Activated CD4-positive, alpha-beta T cell treated with anti-CD3 and anti-CD28 coated beads, Interleukin-2, amount 10 ng/mL, durations not matched to agents 7 days and 5 days (primary cell): ENCODE measurements at places on chromosomes 12 and 14.

DNA sequence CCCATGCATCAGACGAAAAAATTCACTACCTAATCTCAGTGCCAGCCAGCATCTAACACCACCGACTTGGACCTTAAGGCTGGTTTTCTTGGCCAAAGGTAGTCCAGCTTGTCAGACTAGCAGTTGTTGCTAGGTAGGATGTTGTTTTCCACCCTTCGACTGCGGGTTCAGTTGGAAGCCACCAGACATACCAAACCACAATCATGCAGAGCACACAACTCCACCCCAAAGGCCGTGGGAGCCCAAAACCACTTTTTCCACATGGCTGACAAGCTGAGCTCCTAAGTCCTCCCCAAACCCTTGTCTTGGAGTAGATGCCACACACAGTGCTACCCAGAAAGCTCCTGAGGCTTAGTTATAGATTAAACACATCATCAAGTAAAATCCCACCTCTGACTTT lies 46.8 kb downstream of the LRIG3 start:
- DNase-seq: no peak

DNA sequence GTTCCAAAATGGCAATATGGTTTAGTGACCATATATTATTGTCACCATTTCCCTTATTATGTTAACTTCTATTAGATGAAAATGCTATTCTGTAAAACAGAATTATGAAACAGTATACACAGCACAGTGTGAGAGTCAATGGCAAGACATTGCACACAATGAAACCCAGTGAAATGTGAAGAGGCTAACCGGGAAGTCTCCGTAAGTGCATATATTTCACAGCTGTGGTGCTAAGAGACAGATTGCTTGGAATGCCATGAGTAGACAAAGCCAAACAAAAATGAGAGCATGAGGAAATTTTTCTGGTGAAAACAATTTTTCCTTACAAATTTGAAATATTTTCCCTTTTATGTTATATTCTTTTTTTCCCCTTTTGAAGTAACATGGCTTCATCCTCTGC lies 49.4 kb downstream of the DYRK2 start:
- no peak for DNase-seq

- no peak for DNase-seq
Measured at GRCh38 chr14:42028607-42029006, 421.9 kb downstream of the LRFN5 start.

DNA sequence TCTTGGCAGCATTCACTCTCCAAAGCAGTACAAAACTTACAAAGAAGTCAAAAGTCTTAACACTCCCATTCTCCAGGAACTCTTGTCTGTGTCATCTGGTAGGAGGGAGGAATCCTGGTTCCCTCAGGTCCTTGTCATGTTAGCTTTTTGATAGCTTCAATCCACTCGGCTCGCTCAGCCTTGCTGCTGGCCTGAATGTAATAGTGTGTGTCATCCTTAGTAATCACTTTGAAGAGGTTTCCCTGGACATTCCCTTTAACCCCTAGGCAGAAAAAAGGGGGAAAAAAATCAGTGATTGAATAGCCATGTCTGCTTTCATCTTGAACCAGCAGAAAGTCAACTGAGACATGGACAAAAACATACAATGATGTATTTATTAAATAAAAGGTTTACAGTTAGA lies 24.8 kb downstream of the PLEK2 start:
- no peak for DNase-seq

- peak; percentile 49 for DNase-seq
Measured at GRCh38 chr14:22500954-22501726, 87.9 kb downstream of the DAD1 start.

- no peak for DNase-seq
Measured at GRCh38 chr14:55427439-55427838, 13.0 kb downstream of the TBPL2 start.

DNA sequence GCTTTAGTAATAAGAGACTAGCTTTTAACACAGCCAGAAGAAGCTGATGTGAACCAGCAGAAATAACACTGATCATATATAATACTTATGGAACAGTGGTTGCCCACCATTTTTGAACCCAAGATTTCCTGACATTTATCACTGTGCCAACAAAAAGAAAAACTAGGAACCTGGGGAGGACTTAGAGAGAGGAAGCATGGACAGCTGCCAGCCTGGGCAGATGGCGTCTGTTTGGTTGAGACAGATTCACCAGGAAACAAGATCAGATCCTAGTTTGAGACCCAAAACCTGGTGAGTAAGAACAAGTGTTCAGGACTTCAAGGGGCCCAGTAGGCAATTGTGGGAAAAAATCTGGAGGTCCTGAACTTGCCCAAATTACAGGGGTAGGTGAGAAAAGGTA lies 95.3 kb downstream of the BICD1 start:
- DNase-seq: no peak

DNA sequence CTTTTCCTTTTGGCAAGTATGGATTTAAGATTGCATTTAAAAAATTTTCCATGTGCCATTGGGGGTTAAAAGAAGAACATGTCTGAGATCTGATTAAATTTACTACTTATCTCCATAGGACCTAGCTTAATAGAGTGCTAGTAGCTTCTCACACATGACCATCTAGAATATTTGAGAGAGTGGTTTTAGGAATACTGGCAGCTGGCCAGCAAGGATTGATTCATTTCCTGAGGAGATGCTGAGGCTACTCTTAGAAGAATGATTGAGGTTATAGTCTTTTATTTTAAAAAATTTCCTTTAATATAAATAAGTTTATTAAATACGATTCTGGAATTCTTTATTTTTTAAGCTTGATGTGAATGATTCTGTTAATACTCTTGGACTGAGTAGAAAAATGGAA lies 56.2 kb downstream of the MIPOL1 start:
- no peak for DNase-seq

- no peak for DNase-seq
Measured at GRCh38 chr12:33614630-33615029, 175.0 kb upstream of the SYT10 start.

DNA sequence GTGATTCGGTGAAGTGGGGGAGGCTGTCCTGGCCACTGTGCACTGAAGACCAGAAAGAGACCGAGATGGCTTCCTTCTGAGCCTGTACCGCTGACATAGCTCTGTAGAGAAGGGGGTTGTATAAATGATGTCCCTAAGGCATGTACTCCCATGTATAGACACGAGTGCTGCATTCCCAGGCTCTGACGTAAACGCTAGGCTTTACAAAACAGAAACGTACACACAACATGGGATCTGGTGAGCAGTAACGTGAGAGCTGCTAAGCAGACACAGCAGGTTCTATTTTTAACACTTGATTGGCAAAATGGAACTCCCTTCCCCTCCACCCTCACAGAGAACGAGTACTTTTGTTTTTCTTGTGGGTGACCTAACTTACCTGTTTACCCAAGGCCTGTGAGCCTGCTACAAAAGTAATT lies 35.9 kb downstream of the ACADS start:
- DNase-seq: no peak

DNA sequence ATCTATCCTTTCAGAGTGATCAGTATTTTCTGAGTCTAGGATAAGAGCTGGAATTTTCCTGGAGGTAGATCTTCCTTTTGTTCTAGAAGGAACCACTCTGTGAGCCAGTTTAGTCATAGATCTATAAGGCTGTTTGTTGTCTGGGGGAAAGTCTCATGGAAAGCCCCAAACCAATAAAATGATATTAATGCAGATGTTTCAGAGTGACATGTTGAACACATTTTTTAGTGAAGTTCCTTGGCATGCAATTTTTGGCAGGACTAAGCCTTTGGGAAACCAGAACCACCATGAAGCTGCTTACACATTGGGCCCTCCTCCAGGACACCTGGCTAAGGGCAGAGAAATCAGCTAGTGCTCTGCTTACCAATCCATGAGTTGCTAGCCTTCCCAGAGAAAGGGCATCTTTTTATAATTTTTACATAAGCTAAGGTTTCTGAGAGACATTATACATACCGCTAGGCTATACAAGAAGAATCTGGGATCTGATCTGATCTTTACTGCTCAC lies 101.5 kb upstream of the PCED1B start:
- DNase-seq: no peak

DNA sequence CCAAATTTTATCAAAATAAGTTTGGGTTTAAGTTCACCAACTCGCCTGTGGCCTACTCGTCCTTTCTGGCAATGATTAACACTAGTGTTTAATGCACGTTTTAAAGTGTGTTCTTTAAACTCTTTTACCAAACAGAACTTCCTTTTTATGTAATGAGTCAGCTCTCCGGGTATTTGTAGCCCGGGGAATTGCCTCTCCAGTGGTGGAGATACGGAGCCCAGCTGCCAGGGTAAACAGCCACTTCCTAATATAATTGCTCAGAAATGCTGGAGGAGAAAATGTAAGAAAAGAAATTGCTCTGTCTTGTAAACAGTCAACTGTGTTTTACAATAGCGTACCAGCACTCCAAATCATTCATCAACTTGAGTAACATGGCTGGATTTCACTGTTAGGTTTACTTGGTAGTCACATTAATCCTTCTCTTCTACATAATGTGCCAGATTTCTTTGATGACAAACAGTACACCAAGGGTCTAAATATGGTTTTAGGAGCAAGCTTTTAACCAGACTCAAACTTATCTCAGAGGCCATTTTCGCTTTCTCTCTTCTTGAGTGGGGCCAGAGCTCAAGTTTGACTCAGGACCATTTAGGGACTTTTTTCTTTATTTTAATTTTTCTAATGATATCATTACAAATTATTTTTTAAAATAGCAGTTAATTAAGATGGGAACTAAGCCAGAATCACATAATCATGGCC lies 101.2 kb upstream of the SLC38A2 start:
- no peak for DNase-seq

GRCh38 chr12:123113026-123113425 lies 37.9 kb downstream of the PITPNM2 start:
- no peak for DNase-seq

GRCh38 chr14:78713716-78714115 lies 543.5 kb downstream of the NRXN3 start:
- no peak for DNase-seq

DNA sequence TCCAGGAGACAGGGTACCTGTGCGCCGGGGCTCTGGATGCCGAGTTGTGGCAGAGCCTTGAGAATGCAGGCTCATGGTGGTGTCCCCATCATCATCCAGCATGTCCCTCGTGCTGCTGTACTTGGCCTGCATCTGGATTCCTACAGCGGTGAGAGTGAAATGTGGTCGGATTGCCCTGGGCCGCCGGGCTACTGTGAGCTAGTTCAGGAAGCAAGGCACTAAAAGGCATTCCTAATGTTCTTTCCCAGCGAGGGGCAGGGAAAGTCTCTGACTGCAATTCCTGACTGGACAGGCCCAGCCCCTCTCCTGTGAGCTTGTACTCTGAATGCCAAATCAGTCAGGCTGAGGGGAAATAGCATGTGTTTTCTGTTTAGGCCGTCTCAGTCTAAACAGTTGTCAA lies at the start of gene CLEC1A:
Gene CLEC1A, minus strand, starts transcription at position 195 of the 400 bp plus-strand sequence. Its CDS starts 63 bp downstream, at position 132.
- DNase-seq: no peak

DNA sequence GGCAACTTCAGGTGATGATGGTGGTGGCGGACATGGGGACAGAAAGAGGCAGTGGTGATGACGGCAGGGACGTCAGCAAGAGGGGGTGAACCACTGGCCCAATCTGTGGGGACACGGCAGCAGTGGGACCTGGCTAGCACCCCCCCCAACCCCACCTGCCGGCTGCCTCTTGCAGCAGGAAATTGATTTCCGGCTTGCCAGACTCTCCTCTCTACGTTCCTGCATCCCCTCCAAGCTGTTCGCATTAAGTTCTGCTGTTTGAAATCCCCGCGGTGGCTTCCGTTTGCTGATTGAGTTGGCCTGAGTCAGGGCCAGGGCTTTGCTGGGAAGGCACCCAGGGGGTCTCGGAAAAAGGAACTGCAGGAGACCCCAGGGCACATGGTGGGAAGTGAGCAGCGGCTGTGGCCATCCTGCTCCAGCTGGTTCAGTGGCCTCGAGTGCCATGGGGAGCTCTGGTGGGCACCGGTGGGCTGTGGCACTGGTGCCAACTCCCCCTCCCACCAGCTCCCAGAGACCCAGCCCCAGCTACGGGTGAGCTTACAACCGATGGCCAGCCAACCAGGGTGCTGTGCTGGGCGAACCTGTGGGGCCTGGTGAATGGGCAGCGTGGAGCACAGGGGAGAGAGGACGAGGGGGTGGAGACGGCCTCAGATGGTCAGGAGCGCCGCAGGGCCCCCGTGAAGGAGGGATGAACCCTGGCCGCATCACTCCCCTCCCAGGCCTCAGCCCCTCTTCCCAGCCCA lies 14.6 kb upstream of the NUDT14 start:
- no peak for DNase-seq

DNA sequence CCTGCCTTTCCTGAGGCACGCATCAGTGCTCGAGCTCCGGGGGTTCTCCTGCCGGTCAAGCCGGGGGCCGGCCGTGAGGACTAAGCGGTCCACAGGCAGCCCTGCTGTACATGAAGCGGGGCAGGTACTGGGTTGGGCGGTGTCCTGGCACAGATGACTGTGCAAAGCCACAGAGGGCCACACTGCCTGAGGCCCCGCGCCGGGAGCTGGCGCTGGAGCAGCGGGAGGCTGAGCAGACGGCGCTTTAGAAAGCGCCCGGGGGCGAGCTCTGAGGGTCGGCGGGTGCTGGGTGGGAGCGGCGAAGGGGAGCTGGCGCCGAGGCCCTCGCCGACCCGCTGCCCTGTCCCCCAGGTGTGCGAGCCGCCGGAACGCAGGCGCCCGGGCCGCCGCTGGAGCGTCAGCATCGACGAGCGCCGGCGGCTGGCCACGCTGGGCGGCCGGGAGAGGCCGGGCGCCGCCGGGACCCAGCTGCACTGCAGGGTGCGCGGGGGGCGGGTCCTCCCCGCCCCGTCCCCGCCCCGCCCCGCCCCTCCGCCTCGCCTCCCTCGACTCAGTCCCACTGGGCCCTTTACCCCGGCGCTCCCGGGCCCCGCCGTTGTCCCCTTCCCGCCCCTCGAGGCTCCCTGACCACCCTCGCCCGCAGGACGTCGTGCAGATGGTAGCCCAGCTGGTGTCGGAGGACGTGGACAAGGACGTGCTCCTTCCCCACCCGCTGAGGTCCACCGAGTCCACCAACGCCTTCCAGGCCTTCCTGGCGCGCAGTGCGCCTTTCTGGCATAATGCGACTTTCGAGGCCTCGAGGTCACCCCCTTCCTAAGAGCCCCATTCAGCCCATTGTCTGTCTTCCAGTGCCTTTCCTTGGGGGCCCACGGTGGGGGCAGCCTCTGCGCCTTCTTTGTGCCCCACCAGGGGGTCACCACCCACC lies 8.3 kb upstream of the MTA1 start:
- DNase-seq: no peak

- DNase-seq: no peak
Measured at GRCh38 chr14:93173943-93174395, 10.7 kb downstream of the MOAP1 start.

- no peak for DNase-seq
Measured at GRCh38 chr12:31887109-31887811, 72.0 kb upstream of the RESF1 start.

GRCh38 chr12:66032739-66033138 lies 97.8 kb downstream of the LLPH start:
- no peak for DNase-seq

DNA sequence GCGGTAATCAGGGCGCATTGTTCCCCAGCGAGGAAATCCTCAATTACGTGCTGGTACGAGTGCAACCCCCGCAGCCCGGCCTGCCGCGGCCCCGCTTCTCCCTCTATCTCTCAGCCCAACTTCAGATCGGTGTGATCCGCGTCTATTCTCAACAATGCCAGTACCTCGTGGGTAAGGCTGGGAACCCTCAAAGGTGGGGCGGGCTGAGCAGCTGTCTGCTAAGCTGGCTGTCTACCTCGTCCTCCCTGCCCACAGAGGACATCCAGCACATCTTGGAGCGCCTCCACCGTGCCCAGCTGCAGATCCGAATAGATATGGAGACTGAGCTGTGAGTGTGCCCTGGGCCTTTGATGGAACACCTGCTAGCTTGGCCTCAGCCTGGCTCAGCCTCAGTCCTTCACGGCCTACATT lies 996 bp downstream of the REC8 start:
- no peak for DNase-seq

- DNase-seq: no peak
Measured at GRCh38 chr14:70744641-70745040, 64.7 kb downstream of the MAP3K9 start.
